ENCODE measurements at places on chromosomes 12 and 14.

DNA sequence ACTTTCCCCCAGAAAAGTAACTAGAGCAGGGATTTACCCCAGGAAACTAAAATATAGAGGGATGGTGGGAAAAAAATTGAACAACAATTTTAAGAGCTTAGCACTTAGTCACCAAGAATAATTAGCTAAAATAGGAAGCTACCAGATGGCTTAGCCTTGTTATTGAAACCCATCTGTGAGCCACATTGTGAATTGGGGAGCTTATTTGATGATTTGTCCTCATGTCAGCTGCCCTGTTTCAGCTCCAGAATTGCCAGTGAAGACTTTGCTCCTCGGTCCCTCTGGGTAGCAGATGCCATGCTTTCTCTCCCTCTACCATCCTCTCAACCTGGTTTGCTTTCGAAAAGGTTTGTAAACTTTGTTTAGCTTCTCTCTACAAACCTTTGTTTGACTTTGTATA, 67.7 kb upstream of the PTHLH start:
- DNase-seq, result no peak

DNA sequence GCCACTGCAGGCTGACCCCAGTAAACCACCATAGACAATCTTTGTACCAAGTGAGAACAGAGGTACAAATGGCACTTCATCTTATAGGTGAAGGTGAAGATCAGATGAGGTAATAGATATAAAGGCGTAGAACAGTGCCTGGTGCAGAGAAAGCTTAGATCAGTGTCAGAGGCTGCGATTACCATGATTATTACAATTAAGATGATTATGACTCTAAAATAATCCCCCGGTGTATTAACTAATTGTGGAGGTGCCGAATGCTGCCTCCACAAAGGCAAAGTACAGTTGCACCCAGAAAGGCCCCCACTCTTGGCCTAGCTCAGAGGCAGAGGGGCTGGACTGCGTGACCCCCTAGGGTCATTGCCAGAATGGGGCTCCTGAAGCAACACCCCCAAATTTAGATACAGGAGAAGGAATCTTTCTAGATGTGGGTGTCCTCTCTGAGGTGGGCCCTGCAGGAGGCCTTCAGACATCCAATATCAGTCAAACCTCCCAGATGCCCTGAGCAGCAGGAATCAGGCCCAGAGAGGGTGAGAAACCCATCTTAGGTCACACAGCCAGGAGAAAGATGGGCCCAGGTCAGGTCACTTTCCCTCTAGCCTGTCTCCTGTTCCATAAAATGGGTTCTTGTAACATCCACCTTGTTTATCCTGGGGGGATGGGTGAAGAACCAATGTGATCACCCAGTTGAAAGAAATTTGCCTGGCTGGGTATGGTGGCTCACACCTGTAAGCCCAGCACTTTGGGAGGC, 139.8 kb downstream of the PHETA1 start:
- DNase-seq, result no peak

DNA sequence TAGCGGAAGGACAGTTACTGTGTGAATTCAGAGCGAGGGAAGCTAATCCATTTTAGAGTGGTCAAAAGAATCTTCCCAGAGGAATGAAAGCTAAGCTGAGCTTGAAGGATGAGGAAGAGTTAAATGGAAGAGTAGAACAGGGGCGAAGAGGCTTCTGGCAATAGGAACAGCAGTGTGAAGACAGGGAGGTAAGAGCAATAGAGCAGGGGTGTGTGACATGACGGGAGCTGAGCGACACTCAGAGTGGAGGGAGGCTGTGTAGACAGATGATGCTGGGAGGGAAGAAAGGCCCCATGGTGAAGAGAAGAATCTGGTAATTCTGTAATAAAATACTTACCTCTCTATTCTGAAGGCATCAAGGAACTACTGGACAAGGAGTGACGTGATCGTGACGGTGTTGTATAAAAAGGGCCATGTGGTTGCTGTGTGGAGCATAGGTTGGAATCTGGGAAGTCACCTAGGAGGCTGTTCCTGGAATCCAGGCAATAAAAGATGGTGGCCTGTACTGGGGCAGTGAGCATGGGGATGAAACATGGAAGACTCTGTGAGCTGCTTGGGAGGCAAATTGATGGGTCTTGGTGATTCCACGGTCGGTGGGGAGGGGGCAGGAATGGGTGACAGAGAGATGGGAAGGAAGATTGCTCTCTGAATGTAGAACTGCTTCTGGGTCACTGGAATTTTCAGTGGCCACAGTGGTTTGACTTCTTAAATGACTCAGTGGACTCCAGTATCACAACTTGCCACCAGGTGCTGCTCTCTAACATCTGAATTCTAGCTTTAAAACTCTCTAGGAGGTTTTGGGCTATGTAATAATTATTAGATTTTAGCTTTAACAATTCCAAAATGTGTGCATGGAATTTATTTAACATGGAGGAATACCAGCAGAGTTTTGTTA, 164.1 kb downstream of the ATP23 start:
- no peak for DNase-seq

DNA sequence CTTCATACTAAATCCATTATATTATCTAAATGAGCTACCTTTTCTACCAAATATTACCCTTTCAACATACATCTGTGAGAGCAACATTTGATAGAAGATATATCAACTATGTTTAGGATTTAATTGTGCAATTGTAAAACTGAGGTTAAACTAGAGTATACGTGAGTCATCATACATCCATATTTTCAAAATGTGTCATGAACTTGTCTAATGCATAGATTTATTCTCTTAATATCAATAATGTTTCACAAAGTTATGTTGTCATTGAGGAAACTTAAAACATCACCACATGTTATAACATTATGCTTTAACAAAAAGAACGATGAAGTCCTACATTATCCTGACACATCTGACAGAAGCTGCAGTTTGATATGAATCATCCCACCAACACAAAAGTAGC, 645.5 kb upstream of the NOVA1 start:
- no peak for DNase-seq

GRCh38 chr12:10163084-10163483, 8.8 kb downstream of the OLR1 start:
- no peak for DNase-seq

GRCh38 chr12:13374793-13375192, 178.3 kb downstream of the EMP1 start:
- DNase-seq, result no peak

DNA sequence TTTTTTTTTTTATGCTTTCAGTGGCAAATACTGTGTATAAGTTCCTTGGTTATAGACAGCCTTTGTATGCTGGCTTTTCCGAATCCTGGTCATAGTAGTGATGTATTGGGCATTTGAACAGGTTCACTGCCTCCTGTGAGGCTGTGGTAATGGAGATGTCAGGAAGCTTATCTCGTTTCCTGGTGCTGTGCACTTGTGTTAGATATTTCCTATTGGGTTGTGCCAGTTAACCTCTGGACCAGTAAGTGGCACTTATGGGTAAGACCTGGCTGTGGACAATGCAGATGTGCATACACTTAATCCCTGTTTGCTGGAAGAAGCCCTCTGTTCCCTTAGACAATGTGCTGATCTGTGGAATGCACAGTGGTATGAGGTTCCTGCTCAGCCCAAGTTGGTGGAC, 135.4 kb upstream of the KITLG start:
- no peak for DNase-seq

DNA sequence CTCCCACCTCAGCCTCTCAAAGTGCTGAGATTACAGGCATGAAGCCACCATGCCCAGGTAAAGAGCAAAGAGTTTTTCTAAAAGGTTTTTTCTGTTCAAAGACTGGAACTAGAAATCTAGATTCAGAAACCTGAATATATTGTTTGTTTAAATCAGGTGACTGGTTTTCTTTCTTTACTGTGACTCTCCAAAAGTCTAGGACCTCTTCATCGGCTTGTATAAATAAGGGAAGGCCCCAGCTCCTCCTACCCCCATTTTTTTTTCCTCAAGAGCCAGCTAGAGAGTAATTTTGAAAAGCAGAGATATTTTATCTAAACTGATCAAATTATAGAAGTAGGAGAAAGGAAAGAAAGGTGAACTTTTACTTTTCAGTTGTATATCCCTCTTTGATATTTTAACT, 48.0 kb downstream of the TMEM116 start:
- DNase-seq, result no peak

DNA sequence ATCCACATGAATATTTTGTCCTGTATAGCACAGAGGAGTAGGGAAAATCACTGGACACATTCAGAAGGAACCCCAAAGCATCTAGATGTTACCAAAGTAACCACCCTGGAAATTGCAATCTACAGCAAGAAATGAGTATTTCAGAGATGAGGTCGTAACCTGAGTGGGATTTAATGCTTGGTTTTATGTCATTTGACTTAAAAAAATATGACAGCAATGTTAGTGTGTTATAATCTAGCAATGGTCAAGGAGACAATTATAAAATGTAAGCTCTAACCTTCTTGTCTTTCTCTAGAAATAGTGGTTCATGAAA, 256.6 kb downstream of the NAV3 start:
- no peak for DNase-seq

DNA sequence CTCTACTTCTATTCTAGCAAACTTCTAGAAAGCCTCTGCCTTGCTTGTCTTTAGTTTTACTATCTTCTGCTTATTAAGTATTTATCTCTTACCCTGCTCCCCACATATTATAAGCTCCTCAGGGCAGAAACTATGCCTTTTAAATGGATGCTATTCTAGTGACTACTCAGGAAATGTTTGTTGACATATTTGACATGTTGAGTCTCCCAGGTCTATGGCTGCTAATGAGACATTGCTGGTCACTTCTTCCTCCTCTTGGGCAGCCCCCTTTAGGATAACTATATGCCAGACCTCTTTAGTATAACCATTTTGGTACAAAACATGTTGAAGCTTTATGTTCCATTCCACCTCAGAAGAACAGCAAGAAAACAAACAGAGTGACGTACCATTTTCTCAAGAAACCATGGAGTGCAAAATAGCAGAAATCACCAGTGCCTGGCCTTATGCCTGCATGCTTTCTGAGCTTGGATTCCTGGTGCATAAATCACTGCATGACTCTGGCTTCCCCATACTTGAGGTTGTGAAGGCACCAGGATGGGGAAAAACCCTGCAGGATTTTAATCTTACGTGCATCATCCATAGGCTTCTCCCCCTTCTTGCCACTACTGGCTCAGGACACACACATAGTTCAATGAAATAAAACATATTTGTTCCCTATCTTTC, 202.6 kb downstream of the TMX1 start:
- peak; percentile 37 for DNase-seq

DNA sequence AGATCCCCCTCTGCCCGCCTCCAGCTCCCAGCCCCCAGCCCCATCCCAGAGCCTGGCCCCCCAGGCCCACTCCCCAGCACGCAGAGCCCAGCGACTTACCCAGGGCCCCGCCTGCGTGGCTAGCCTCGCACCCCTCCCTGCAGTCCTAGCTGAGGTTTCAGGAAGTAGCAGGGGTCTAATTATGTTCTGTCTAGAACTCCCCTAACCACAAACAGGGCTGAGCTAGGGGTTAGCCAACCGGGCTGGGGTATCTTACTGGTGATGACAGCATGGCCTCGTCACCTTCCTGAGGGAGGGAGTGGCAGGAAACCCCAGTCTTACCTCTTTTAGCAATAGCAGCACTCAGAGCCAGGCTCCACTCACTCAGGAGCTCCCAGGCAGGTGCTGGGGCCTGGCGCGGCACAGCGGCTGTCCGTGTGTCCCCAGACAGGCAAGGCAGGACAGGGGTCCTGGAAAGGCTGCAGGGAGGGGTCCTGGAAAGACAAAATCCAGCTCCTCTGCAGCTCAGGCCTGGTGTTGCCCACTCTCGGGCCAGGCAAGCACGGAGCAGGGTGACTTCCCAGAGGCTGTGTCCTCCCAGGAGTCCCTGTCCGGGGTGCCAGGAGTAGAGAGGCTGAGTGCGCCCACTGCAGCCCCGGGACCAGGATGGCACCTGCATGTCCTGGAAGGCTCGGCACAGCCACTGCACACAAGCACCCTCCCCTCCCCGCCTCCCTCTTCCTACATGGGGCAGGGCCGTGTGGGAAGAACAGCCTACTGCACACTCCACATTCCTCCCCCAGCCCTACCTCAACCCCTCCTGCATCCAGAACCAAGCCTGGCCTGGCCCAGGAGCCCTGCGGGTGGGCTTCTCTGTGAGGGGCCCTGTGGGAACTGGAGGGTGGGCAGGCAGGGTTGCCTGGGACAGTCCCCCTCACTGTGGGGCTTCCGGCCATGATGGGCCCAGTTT, at the start of gene GPR132:
Gene GPR132 (minus strand): TSS at position 151 of the 949 bp plus-strand sequence. CDS start 10,010 bp downstream, outside the sequence.
- DNase-seq, result peak; percentile 84

DNA sequence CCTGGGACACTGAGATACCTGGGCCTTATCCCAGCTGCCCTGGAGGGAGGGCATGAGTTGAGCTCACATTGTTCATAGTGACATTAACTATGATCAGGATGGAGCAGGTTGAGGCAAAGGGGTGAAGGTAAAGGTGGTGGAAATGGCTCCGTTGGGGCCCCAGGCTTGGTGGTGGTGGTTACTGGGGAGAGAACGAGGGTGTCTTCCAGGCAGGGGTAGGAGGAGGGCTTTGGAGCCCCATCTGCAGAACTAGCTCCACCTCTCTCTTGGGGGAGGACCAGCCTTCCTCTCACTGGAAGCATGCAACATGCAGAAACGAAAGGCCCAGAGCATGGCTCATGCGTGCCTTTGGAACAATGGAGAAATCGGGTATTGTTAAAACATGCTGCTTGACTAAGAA, 217.0 kb downstream of the SLC41A2 start:
- no peak for DNase-seq

- DNase-seq, result no peak
Observed at GRCh38 chr12:24034160-24034559, 84.7 kb upstream of the SOX5 start.

DNA sequence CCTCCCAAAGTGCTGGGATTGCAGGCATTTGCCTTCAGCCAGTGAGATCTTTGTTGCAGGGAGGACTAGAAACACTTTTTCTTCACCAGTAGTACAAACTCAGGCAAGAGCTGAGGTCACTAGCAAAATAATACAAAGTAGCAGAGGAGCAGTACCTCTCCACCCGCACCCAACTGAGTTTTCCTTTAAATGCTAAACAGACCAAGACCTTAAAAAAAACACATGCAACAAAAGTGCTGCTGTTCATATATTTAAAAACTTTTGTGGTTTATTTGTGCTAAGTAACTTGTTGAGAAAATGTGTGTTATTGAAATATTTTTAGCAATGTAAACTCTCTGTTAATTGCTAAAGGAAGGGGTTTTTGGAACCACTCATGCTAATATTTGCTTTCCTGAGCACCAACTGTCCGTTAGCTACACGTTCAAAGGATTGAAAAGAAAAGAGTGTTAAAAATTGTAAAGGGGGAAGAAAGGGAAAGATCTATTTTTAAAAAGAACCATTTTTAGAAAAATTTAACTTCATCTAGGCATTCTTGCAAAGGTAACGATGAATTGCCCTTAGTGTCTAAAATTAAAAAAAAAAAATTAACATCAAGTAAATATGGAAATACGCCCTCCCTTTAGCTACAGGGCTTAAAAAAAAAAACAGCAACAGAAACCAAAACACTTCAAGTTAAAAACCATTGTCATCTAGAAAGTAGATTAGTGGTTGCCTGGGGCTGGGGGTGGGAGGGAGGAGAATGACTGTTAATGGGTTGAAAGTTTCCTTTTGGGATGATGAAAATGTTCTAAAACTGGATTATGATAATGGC, 114.0 kb upstream of the KRAS start:
- DNase-seq, result no peak

GRCh38 chr12:100381379-100381778, 24.5 kb downstream of the SLC17A8 start:
- DNase-seq, result no peak
